ENCODE measurements at places on chromosomes 1 and 21.
A peak's percentile ranks its signal among the peaks of the same experiment; 100 is the strongest.

DNA sequence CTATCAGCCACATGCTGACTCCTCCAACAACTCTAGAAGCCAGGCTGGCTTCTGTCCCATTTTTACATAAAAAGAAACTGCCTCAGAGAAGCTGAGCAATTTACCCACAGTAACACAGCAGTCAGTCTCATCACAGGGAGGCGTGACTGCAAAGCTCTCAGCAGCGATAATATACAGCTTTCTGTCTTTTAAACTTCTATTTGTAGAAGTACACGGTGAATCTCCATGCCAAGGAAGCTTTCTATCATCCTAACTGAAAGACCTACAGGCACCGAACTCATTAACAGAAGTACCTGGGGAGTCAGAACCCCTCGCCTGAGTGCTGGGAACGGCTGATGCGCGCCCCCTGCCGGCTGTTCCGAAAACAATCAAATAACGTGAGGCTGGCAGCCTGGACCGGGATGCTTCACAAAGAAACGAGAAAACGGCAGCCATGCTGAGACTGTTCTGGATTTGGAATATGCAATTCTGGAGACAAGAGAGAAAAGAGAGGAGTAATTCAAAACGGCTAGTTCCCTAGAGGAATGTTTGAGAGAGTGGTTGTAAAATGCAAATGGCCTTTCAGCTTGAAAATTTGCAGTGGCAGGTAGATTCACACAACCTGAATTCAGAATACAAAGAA is 43.5 kb upstream of the RAB4A start:
- DNase-seq: peak; percentile 77

DNA sequence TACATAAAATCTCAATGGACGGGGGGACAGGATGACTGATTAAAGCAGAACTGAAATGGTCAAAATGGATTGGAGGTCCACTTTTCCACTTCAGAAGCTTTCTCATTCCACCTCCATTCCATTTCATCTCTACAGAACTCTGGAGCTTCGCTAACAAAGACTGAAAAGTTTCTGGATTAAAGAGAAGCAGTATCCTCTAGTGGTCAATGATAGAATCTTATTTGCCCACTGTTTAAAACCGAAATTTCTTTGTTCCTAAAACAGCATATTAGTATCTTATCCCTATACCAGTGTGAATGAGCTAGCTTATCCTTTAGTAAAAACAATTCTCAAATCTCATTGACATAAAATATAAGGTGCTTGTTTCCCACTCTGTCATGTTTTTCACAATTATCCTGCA is 890.6 kb downstream of the KCNT2 start:
- DNase-seq: no peak

GRCh38 chr21:29196670-29197191 is 66.3 kb downstream of the MAP3K7CL start:
- DNase-seq: no peak

DNA sequence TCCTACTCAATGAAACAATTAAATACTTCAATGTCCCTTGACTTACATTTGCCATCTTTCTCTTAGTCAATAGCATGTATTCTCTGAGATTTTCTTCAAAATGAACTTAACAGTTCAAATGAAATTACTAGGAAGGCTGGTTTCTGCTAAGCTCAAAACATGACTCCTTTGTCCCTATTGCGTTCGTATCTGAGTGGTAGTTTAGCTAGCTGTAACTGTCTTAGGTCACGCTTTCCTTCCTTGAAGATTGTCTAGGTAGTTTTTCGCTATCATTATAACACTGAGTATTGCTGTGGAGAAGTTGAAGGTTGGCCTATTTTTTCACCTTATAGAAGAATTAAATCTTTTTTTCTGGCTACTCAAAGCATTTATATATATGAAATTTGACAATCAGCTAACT is 1535.2 kb downstream of the PLA2G4A start:
- DNase-seq: peak; percentile 13

- DNase-seq: peak; percentile 69
Measured at GRCh38 chr1:36938819-36939218, 95.5 kb downstream of the GRIK3 start.

- DNase-seq: no peak
Measured at GRCh38 chr1:198199105-198199504, 42.3 kb downstream of the NEK7 start.

- DNase-seq: no peak
Measured at GRCh38 chr1:161723459-161724141, 2.3 kb downstream of the FCRLB start.

DNA sequence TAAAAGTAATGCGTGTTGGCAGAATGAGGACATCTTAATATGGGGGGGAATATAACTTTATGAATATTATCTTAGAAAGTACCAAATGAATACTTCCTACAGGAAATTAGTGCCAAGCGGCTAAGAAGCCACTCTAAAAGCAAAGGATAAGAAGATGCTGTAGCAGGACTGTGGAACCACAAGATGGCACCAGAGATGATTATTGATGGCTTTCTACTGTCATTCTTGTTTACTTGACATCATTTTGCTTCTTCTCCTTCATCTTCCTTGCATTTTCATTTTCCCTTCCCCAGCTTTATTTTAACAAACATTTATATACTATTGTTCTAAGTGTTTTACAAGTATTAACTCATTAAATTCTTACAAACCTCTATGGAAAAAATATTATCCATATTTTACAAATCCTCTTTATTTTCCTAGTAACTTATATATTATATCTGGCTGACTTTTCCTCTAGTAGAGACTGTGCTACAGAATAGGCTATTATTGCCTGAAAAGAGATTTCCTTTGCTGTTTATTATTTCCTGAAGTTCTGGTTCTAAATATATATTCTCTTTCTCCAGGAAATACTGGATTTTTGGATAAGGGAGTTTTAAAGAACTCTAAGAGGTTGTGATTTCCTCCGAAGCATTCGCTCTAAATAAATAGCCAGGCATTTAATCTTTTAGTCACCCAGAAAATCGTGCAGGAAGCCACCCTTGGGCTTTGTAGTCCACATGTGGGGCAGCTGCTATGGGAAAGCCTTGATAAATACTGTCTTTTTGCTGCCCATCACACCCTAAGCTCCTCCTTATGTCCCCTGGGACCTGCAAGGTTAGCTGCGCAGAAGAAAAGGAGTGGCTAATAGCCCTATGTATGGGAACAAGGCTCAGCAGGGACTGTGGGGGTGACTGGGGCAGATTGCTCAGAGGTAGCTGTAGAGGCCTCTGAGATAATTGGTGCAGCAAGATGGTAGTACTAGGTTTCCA is 69.8 kb downstream of the TPR start:
- DNase-seq: peak; percentile 19

DNA sequence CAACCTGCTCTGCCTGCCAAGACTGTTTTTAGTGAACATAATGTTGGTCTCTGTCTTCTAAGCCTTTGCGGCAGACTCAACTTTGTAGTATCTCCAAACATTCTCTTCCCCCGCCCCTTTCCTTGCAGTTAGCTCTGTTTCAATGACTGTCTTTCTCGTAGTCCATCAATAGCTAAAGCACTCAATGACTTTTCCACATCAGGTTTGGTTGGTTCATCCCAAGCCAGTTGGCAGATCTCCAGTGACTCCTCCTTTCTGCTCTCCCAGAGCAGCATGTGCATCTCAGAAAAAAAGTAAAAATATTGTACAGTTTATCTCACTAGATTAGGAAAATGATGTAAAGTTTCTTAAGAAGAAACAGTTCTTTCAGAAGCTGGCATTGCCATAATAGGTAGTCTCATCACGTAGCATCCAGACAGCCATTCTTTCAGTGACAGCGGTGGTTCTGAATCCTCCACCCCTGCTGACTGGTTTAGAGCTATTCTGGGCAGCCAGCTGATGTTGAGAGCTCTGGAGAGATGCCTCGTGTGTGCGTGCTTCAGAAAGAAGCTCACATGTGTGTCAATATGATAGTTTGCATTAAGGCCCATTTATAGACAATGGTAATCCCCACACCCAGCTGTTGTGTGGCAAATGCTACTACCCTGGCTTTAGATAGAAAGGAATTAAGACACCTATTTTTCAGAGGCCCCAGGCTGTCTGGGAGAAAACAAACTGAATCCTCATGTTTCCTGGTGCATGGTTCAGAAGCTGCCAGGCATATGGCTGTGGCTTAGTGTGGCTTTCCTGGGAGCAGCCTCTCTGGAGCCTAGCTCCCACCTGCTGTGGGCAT is 53.2 kb downstream of the CNN3 start:
- no peak for DNase-seq

Data from Daoy (cell line).